ENCODE measurements at places on chromosomes 1 and 21. TPM values are rescaled to one million over a fixed set of nuclear protein-coding genes. Genes with fewer than 3 reads are reported as not detected.

DNA sequence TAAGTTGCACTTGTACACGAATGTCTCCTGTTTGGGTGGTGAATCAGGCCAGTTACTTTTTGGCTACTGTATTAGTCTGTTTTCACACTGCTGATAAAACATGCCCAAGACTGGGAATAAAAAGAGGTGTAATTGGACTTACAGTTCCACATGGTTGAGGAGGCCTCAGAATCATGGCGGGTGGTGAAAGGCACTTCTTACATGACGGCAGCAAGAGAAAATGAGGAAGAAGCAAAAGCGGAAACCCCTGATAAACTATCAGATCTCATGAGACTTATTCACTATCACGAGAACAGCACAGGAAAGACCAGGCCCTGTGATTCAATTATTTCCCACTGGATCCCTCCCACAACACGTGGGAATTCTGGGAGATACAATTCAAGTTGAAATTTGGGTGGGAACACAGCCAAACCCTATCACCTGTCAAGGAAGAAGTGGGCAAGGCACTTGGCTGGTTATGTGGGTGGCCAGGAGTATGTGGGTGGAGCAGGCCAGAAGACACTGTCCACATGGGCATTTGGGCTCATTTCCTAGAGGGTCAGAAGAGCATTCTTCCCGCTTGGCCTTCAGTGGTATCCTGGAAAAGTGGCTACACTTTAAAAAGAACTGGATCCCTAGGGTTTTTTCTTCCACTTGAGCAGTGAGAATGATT lies 228.8 kb downstream of the HHAT start:
- H3K27me3 ChIP-seq, result no peaks in the 10 kb centered on the region
- no peak overlapping the region for H3K4me3 ChIP-seq
- H3K27ac ChIP-seq, result no peak overlapping the region

GRCh38 chr1:171087896-171088295 lies 2.8 kb upstream of the FMO3 start:
- no peak overlapping the region for H3K4me3 ChIP-seq
- H3K27me3 ChIP-seq, result no peaks in the 10 kb centered on the region

- no peaks in the 10 kb centered on the region for H3K36me3 ChIP-seq
- H3K27ac ChIP-seq, result no peak overlapping the region
- no peaks in the 10 kb centered on the region for H3K4me1 ChIP-seq
Observed at GRCh38 chr1:176670853-176671252, 207.9 kb downstream of the PAPPA2 start.

The IL19 gene
- total RNA-seq, result not detected

DNA sequence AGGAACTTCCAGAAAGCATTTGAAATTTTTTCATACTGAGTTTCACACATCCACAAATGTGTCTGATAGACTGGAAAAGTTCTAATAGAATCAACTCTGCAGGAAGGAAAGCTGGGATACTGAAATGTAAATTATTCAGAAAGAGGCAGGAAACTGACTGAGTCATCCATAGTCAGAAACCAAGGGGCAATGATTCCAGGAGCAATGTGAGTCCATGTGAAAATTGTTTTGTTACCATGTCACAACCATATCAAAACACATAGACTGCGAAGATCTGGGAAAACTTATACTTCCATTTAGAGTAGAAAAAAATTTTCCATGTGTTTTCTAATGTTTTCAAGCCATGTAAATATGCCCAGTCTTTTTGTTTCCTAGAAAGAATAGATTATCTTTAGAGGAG lies 142.3 kb upstream of the TMPRSS15 start:
- no peaks in the 10 kb centered on the region for H3K36me3 ChIP-seq
- no peak overlapping the region for H3K4me3 ChIP-seq
- no peaks in the 10 kb centered on the region for H3K27me3 ChIP-seq

GRCh38 chr1:115324649-115325420 lies 13.2 kb downstream of the NGF start:
- no peaks in the 10 kb centered on the region for H3K36me3 ChIP-seq
- H3K27me3 ChIP-seq, result no peaks in the 10 kb centered on the region
- no peak overlapping the region for H3K27ac ChIP-seq
- no peak for DNase-seq

- H3K27ac ChIP-seq, result peak overlapping the region; percentile 87
- H3K27me3 ChIP-seq, result no peaks in the 10 kb centered on the region
- no peaks in the 10 kb centered on the region for H3K36me3 ChIP-seq
- H3K4me1 ChIP-seq, result peaks cover 40% of the 10 kb centered on the region
- DNase-seq, result peak; percentile 89
- H3K4me3 ChIP-seq, result peak overlapping the region; percentile 4
Observed at GRCh38 chr1:28248273-28249012, 10.9 kb upstream of the SESN2 start.

- no peak for DNase-seq
- H3K4me1 ChIP-seq, result no peaks in the 10 kb centered on the region
- no peaks in the 10 kb centered on the region for H3K27me3 ChIP-seq
- H3K36me3 ChIP-seq, result no peaks in the 10 kb centered on the region
Observed at GRCh38 chr1:80607064-80607463, 1193.7 kb upstream of the ADGRL2 start.

The PCP4 gene
- 0.67 TPM for total RNA-seq

DNA sequence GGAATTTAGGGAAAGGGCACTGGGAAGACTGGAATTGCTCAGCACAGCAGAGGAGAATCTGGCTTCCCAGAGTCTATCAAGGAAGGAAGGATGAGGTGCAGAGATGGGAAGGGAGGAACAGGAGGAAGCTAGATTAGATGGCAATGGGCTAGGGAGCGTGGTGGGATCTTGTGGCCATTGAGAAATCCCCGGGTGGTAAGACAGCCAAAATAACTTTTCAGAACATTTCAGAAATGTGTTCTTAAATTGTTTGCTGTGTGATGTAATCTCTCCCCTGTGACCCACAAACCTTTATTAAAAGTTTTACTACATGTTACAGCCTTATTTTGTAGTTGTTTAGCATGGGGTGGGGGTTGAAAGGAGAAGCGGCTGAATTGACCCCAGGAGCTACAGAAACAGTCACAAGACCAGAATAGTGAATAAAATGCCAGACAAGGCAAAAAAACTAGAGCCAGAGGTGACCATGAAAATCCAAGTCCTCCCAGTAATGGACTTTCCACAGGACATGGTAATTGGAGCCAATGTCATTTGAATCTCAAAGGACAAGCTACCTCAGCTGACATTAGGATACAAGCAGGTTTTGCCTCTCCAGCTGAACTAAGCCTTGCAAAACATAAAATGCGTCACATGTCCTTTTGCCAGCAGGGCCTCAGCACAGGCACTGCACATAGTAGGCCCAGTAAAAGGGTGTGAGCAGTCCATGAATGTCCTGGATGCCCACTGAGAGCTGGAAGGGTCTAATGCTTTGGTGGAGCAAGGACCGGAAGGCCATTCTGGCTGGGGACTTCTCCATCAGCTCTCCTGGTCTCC lies 980 bp upstream of the AHCYL1 start:
- no peak overlapping the region for H3K4me3 ChIP-seq
- no peaks in the 10 kb centered on the region for H3K27me3 ChIP-seq
- no peak for DNase-seq
- H3K27ac ChIP-seq, result peak overlapping the region; percentile 8
- peaks cover 63% of the 10 kb centered on the region for H3K4me1 ChIP-seq
- no peaks in the 10 kb centered on the region for H3K36me3 ChIP-seq

The FNDC5 gene
- 3.1 TPM for total RNA-seq

DNA sequence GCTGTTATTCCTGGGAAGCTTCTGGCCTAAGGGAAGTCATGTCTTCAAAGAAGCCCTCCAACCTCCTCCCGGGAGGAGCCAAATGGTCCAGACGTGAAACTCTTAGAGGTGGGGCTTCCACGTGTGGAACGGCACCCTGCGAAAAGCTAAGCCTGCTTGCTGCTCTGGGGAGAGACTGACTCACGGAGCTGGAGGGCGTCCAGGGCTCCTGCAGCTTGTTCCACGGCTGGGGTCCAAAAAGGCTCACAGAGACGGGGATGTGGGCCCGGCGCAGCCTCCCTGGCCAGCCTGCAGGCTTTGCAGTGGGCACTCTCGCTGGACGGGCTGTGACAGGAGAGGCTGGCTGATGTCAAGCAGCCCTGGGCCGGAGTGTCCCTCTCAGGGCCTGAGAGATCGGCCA lies 105.1 kb downstream of the COLGALT2 start:
- no peak for DNase-seq
- no peaks in the 10 kb centered on the region for H3K4me1 ChIP-seq
- no peak overlapping the region for H3K4me3 ChIP-seq
- no peaks in the 10 kb centered on the region for H3K36me3 ChIP-seq
- no peaks in the 10 kb centered on the region for H3K27me3 ChIP-seq

- H3K4me3 ChIP-seq, result no peak overlapping the region
- no peak overlapping the region for H3K27ac ChIP-seq
- peaks cover 18% of the 10 kb centered on the region for H3K4me1 ChIP-seq
- no peaks in the 10 kb centered on the region for H3K27me3 ChIP-seq
Observed at GRCh38 chr21:28282833-28283232, 709.8 kb downstream of the LTN1 start.

DNA sequence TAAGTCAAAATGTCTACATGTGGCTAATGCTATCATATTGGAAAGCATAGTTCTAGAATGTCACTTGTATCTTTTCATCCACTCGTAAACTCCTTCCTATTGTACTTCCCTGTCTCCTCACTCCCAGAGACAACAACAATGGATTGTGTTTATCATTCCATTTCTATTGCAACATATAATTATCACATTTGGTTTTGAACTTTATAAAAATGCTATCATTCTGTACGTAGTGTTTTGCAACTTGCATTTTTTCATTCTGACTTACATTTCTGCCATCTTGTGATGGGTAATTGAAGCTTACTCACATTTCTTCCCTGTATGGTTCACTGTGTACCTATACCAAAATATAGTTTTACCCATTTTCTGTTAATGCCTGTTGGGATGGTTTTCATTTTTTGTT lies 14.5 kb upstream of the CSF3R start:
- DNase-seq, result no peak
- H3K27me3 ChIP-seq, result no peaks in the 10 kb centered on the region
- H3K4me1 ChIP-seq, result no peaks in the 10 kb centered on the region
- no peaks in the 10 kb centered on the region for H3K36me3 ChIP-seq
- no peak overlapping the region for H3K27ac ChIP-seq

DNA sequence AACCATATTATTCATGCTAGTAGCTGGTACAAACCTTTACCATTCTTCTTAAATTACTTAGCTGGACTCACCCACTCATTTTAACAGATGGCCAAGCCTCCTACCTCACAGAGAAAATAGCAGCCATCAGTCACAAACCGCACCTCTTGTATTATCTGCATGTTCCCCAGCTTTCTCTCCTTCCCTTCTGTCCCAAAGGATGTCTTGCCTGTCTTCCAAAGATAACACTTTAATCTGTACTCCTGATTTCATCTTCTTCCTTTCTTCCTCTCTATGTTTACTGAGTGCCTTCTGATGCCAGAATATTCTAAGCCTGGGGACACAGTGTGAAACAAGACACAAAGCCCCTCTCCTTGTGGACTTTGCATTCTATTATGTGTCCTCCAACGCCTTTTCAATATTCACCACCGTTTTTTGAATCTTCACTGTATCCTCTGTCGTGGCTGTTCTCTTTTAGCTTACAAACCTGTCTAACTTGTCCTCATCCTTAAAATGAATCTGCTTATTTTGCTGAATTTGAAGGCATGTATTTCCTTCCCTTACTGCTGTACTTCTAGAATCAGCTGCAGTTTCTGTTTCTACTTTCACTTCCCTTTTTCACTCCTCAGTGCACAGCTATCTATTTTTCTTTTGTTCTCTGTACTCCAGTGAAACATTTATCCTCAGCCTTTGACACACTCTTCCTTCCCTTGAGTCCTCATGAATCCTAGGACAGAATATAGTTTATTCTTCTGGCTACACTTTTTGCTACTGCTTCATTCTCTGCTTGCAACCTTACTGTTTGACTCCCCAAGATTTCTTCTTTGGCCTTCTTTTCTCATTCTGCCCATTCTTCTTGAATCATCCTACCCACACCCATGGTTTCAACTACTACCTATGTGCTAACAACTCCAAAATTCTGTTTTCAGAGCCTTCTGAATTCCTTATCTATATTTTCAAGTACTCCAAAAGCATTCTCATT lies 216.9 kb upstream of the SAMSN1 start:
- no peaks in the 10 kb centered on the region for H3K36me3 ChIP-seq
- no peak overlapping the region for H3K4me3 ChIP-seq
- DNase-seq, result no peak
- H3K27me3 ChIP-seq, result no peaks in the 10 kb centered on the region
- H3K27ac ChIP-seq, result peak overlapping the region; percentile 73

The PIGR gene
- 1,034 TPM for total RNA-seq

DNA sequence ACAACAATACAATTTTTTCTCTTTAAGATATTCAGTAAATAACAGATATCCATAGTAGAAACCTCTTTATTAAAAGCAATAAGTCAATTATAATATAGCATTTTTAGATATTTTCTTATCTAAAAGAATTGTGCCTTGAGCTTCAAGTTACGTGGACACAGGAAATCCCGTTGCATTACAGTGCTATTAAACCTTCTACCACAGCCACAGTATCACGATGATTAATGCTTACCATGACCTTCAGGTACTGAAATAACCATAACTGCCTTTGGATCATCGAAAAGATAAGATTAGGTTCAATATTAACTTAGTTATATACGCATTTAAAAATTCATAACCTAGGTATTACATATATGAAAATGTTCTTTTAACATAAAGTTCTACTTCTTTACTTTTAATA lies 17.9 kb downstream of the B3GALNT2 start:
- no peak for DNase-seq
- no peak overlapping the region for H3K4me3 ChIP-seq
- no peak overlapping the region for H3K27ac ChIP-seq
- H3K27me3 ChIP-seq, result no peaks in the 10 kb centered on the region
- H3K36me3 ChIP-seq, result peaks cover 8% of the 10 kb centered on the region
- H3K4me1 ChIP-seq, result no peaks in the 10 kb centered on the region

DNA sequence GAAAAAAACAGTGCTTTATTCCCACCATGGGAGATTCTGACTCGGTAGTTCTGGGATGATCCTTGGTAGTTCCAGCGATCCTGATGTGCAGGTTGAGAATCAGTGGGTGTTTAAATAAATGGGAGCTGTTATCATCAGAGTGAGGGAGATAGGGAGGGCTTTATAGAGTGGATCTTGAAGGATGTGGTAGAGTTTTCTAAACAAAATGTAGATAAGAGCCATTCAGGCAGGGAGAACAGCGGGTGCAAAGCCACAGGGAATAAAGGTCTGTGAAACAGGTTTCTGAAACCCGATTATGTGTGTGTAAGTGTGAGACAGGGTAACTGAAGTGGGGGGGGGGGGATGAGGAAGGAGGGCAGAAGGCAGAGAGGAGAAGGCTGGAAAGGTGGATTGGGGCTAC lies 75.8 kb upstream of the ADAR start:
- no peak overlapping the region for H3K4me3 ChIP-seq
- H3K27me3 ChIP-seq, result no peaks in the 10 kb centered on the region
- no peaks in the 10 kb centered on the region for H3K36me3 ChIP-seq

- peak overlapping the region; percentile 53 for H3K27ac ChIP-seq
- H3K4me3 ChIP-seq, result no peak overlapping the region
- no peaks in the 10 kb centered on the region for H3K36me3 ChIP-seq
- H3K4me1 ChIP-seq, result peaks cover 31% of the 10 kb centered on the region
- peak; percentile 62 for DNase-seq
- no peaks in the 10 kb centered on the region for H3K27me3 ChIP-seq
Observed at GRCh38 chr1:3127738-3128137, 58.7 kb downstream of the PRDM16 start.

GRCh38 chr1:36790191-36790590 lies 244.1 kb downstream of the GRIK3 start:
- no peak overlapping the region for H3K4me3 ChIP-seq
- no peaks in the 10 kb centered on the region for H3K27me3 ChIP-seq
- H3K4me1 ChIP-seq, result no peaks in the 10 kb centered on the region
- DNase-seq, result no peak
